HepG2 (cell line): ENCODE measurements at places on chromosomes 1 and 21.

GRCh38 chr1:232474826-232475225, 155.1 kb downstream of the SIPA1L2 start:
- DNase-seq, result no peak

DNA sequence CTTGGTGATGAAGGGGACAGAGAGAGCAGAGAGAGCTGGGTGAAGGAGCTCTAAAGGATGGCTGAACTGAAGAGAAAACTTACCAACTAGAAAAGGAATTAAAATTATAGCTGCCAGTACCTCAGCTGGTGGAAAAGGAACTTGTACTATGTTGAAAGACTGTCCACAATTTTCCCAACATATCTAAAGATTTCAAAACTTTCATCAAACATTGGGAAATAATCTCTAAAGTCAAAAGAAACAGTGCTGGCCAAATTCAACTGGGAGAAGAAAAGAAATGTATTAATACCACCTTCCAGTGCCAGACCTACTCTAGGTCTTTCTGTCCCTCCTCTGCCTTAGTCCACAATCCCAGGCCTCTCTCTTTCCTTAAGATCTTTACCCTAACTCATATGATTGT, 6.1 kb downstream of the SMG5 start:
- no peak for DNase-seq

- peak; percentile 99 for DNase-seq
Observed at GRCh38 chr1:12477936-12478611, 139.9 kb downstream of the DHRS3 start.

DNA sequence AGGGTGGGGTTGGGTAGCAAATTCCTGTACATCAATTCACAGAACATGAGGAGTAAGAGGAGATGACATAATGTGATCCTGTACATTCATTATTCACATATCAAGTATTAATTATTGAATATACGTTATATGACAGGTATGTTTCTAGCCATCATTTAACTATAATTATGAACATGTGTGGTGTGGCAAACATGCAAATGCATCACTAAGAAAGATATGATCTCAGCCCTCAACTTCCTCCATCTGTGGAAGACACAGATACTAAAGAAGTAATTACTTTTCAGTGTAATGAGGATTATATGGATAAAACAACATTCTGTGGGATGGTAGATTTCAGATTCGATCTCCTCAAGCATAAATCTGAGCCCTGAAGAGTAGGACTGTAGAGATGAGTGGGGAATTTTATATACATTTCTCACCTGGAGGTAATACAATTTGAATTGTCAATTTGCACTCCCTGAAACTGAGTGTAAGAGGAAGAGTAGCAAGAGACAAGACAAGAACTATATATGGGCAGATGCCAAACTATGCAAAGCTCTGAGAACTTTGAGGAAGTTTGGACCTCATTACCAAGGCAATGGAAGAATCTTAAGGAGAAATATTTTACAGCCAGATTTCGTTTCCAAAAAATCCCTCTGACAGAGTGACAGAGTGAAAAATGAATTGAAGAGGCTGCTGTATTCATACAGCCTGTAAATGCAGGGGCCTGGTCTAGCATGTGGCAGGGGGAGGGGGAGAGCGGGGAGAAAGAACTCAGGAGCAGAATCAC, 275.5 kb downstream of the TPR start:
- no peak for DNase-seq
